CD4-positive, alpha-beta T cell treated with Interleukin-1 beta for 1 hour (primary cell): ENCODE measurements at places on chromosomes 12 and 14.

GRCh38 chr12:127051139-127051538 is 1215.8 kb upstream of the TMEM132C start:
- no peak for DNase-seq

- DNase-seq = no peak
Measured at GRCh38 chr14:79734151-79734550, 477.2 kb downstream of the DIO2 start.

DNA sequence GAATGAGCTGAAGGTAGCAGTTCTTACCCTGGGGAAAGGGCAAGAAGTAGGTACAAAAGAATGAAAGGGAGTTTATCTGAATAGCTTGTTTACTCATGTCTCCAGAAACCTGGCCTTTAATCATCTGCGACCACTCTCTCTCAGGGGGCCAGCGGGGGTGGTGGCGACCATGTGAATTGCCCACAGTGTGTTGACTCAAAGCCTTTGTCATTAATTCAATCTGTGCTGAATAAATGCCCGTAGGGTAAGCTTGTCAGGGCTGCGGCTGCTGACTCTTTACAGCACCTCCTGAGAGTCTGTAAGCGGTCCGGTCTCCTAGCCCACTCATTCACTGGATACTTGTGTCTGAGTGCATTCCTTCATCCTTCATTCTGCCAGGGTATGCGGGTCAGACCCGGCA is 874.4 kb downstream of the SLC6A15 start:
- DNase-seq = no peak

- no peak for DNase-seq
Measured at GRCh38 chr14:104687601-104688504, 1.6 kb upstream of the INF2 start.

DNA sequence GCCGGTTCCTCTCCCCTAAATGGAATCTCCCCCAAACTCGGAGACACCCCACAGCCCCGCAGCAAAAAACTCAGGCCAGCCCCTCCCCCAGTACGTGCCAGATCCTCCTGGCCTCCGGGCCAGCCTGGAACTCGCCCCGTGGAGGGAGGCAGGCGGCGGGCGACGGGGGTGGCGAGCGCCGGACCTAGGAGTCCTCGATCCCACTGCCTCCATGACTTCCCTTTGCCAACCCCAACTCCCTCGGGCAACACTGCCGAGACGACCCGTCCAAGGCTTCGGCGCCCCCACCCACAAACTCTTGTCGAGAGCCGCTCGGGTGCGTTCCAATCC is 400 bp downstream of the ADCY6 start:
- DNase-seq = no peak

- DNase-seq = no peak
Measured at GRCh38 chr14:75375983-75376382, 51.8 kb upstream of the JDP2 start.

GRCh38 chr14:99888149-99888548 is 94.9 kb downstream of the EML1 start:
- no peak for DNase-seq

- DNase-seq = no peak
Measured at GRCh38 chr12:47591795-47592194, 114.0 kb downstream of the RPAP3 start.
